ENCODE measurements at places on chromosomes 3 and 15.

GRCh38 chr15:62404194-62404985, 239.3 kb upstream of the C2CD4B start:
- DNase-seq: no peak

GRCh38 chr15:72521682-72522081, 47.6 kb downstream of the ARIH1 start:
- DNase-seq: no peak

GRCh38 chr3:79846148-79846933, 78.5 kb upstream of the ROBO1 start:
- peak; percentile 71 for DNase-seq

- no peak for DNase-seq
These were observed 80.2 kb downstream of the ZNF280D start for GRCh38 chr15:56653107-56653506.

DNA sequence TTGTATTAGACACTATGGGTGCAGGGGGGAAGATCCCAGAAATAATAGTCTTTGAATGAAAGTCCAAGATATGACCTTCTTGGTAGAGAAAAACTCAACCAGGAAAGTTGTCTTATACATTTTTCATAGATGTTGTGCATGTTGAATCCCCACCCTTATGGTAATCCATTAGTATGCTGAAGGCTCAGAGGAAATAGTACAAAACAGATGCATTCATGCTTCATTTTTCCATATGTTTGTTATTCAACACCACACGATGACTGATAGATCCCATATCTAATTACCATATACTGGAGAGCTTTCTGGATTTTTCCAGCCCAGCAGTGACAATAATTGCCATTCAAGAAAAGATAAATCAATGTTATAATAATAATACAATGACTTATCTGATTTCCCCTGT, 487.4 kb downstream of the FGF12 start:
- DNase-seq: no peak

DNA sequence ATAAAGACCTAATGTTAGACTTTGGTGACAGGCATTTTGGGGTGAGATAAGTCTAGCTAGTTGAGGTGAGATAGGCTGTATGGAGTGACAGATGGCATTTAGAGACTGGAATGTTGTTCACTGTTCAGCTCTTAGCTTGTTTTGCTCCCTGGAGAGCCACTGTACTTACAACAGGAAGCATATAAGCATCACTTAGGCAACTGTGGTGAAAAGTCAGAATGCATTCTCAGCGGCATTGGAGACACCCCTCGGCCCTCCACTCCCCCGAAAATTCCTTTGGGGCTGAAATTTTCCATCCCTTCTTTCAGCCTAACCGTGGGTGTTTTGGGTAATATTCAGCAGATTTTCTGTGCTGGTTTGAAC, 73.4 kb downstream of the SLCO3A1 start:
- no peak for DNase-seq

DNA sequence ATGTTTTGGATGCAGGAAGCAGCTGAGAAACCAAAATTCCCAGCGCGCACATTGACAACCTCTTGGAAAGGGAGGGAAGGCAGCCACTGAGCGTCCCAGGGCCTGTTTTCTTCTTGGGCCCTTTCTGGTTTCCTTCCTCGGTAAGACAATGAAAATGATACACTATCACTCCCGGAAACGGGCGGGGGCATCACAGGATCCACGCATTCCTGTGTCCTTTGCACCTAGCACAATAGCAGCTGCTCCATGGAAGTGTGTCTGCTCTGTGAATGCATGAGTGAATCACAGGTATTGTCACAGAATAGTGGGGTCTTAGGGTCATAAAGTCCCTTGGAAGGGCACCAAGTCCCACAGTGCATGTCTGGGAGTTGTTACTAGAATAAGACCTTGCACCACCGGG, 6.3 kb upstream of the ITPKA start:
- DNase-seq: no peak

DNA sequence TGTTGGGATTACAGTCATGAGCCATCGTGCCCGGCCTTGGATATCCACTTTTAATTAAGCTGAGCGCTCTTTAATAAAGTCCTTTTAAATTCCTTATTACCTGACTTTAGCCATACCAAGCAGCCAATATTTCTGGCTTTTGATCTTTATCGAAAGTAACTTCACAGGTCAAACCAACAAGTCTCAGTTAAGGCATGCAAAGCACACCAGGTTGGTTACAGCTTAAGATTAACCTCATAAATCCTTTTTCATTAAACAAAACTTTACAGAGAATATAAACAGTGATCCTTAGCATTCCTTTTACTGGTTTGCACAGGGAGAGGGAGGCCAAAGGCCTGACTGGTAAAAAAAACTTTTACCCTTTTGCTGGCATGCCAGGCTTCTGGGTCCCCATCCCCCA, 17.7 kb downstream of the ZNF662 start:
- no peak for DNase-seq

- DNase-seq: no peak
These were observed 35.4 kb upstream of the SPRED1 start for GRCh38 chr15:38217191-38217595.

DNA sequence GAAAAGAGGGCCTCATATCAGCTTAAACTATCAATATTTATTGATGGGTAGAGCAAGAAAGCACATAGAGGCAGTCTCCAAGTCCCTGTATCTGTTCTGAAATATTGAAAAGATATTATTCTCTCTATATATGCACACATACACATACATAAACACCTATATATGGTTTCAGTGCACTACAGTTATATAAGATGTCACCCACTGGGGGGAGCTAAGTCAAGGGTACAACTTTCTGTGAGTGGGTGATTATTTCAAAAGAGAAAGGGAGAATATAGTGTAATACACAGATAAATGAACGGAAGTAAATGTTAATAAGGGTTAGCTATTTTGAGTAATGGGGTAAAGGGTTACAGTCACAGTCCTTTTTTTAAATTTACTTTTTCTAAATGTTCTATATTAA, 8.8 kb downstream of the SNTN start:
- DNase-seq: no peak

DNA sequence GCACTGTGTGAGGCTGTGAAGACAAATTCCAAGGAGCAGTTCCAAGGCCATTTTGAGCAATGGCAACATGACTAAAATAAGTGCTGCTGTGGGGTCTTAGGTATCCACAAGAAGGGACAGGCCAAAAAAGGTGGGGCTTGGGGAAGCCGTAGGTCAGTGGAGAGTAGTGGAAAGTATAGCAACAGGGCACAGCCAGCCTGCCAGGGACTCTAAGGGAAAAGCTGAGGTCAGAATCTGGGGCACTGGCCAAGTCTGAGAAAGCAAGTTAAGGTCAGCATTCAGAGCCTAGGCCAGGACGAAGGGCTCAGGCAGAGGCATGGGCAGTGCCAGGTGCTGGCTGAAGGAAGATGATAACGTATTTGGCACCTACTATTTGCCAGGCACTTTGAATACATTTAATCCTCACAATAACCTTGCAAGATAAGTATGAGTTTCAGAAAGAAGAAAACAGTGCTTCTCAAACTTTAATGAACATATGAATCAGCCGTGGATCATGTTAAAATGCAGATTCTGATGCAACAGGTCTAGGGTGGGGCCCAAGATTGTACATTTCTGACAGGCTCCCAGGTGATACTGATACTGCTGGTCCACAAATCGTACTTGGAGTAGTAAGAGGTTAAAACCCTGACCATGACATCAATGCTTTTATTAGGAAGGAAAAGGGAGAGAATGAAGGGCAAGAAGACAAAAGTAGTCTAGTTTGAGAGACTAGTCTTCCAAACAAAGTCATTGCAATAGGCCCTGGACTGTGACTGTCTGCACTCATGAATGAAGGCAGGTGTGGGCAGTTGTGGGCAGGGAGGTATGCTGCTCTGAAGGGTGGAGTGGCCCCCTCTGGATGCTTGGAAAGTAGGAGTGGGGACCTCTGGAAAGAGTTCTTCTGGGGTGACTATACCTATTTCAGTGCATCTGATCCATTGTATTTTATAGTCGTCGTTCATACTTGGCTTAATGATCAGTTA, 106.3 kb upstream of the ANKRD28 start:
- no peak for DNase-seq

DNA sequence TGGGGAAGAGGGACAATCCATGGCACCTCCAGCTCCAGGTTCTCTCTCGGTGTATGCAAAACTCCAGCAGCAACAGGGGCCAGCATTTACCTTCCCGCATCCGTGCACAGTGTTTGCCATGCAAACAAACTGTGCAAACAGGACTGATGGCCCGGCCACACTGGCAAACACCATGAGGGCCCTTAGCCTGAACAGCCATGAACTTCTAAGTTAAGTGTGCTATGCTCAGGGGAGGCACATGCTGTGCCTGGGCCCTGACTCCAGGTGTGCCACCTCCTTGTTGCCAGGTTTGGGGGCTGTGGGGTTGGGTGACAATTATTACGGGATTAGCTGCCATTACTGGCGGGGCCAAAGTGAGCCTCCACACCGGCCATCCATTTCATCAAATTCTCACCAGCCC, 57.5 kb downstream of the CACNA2D2 start:
- no peak for DNase-seq

- DNase-seq: peak; percentile 78
These were observed 27.0 kb downstream of the SH3BP5 start for GRCh38 chr3:15305359-15305844.

- no peak for DNase-seq
These were observed 60.3 kb upstream of the CCNL1 start for GRCh38 chr3:157220211-157220610.

DNA sequence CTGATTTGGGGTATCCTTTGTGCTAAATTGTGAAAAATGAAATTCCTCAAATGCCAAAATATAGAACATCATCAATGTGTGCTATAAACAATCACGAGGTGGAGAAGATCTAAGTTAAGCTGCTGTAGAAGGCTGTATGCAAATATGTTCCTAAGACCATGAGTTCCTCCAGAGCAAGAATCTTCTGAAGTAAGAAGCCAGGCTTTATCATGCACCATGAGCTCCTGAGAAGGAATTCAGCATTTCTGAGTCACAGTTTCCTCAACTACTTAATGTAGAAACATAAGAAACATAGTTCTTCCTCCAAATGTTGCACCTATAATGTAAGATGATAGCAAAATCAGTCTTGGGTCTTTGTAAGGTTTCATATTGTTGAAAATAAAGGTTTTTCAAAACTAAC, 241.7 kb upstream of the MDFIC2 start:
- no peak for DNase-seq

DNA sequence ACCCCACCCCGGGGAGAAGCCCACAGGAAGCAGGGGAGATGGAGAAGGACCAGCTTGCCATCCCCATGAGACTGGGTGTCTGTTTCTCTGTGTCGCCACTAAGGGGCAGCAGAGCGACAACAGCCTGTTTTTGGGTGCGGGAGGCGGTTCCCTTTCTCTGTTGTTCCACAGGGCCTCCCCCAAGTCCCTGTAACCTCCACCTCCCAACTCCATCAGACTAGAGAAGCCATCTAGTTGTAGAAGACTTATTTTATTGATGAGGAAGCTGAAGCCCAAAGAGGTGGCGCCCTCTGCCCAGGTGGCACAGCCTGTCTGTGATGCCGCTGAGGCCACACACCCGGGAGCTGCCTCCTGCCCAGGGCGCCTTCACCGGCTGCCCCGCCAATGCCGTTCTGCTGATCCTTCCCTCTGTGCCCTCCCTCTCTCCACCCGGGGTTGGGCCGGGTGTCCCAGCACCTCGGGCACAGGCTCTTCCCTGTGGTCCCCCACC, 3.9 kb upstream of the CCDC9B start:
- peak; percentile 85 for DNase-seq

Measured in endodermal cell (in vitro differentiated cells).